ENCODE measurements at places on chromosomes 5 and 9.

DNA sequence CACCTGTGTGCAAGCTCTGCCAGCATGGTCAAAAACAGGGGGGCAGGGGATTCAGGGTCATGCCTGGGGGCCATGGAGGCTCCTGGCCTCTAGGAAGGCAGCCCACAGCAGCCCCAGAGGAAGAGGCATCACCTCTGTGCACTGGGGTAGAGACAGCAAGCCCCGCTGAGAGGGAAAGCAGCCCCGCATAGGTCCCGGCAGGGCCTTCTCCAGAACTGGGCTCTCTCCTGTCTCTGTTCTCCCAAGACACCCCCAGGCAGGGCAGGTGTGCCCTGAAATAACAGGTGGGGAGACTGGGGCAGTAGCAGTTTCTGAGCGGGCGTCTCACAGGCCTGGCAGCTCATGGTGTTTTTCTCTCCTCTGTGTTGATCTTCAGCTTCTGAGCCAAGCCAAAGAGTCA, 279.1 kb downstream of the HSPA4 start:
- no peak for DNase-seq

GRCh38 chr5:67293226-67293625, 96.6 kb upstream of the CD180 start:
- DNase-seq = no peak

DNA sequence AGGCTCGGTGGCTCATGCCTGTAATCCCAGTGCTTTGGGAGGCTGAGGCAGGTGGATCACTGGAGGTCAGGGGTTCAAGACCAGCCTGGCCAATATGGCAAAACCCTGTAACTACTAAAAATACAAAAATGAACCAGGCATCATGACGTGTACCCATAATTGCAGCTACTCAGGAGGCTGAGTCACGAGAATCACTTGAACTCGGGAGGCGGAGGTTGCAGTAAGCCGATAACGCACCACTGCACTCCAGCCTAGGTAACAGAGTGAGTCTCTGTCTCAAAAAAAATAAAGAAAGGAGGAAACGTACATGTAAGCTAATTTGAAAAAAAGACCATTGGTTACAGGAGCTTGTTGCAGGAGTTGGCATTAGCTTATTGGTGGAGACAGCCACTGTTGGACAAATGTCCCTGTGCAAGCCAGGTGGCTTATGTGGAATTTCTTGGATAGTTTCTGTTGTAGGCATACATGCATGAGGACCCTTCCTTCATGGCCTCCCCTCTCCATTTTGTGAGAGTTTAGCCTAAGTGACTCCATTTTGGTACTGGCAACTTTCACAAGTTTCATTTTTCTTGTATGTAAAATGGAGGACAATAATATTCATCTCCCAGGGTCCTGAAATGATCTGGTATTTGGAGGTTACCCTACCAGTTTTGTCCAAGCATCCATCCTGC, 16.8 kb upstream of the RAB14 start:
- DNase-seq = no peak

DNA sequence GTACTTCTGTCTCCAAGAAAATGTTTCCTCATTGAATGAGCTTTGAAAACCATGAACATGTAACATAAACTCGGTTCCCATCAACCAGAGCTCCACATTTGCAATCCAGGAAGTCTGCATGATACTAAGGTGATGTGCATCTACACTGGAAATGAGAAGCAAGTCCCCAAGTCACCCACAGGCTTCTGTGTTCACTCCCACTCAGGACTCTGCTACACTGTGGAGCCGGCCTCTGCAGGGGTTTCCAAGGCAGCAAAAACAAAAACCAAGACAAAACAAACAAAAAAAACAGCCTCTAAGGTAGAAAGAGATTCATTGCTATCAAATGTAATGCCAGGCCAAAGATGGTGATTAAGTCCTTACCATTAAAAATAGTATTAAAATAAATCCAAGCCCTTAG, 593.7 kb downstream of the IRX1 start:
- DNase-seq = no peak

DNA sequence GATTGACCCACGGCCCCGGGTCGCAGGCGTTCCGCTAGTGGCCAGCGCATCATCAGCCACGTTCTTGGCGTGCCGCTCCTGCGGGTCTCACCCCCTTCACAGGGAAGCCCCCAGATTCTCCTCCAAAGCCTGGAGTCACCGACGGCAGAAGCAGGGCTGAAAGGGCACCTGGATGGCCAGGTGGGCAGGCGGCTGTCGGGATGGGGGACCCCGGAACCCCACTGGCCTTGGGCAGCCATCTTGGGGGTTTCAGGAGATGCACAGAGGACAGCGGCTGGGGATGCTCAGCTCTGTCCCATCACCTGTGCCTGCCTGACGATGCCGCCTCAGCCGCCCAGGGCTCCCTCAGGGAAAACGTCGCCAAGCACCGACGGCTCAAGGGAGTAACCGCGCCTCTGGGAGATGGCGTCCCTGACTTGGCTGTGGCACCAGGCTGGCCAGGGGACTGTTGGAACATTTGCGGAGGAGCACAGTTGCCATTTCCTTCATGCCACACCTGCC, 14.1 kb upstream of the SLC9A3 start:
- DNase-seq = no peak

DNA sequence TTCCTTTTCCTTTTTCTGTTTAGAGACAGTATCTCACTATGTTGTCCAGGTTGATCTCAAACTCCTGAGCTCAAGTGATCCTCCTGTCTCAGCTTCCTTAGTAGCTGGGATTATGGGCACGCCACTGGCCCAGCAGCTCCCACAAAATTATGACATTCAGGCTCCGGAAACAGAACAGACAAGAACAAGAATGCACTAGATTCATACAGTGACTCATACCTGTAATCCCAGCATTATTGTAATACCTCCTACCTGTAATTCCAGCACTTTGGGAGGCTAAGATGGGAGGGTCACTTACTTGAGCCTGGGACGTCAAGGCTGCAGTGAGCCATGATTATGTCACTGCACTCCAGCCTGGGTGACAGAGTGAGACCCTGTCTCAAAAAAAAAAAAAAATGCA, 26.7 kb upstream of the B4GALT1 start:
- no peak for DNase-seq

DNA sequence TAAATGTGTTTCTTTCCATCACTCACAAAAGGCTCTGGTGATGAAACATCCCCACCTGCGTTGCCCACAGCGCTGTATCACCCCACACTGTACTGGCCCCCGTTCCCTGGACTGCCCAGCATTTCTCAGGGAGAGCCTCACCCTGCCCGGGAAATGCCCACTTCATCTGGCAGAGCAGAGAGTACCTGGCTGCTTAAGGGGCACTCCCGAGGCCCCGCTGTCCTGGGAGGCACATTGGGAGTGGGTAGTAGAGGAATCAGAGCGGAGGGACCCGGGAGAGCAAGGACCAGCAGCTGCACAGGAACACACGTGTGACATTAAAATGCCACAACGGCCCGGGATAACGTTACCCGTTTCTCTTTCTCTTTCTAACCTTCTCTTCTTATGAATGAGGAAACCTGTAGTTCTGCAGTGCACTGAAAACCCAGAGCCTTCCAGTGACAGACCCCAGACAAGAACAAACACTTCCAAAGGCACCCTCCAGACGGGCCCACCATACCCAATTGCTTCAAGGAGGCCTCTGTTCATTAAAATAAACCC, 110.0 kb downstream of the ROR2 start:
- DNase-seq = no peak

GRCh38 chr5:94243612-94244011, 374.8 kb downstream of the KIAA0825 start:
- no peak for DNase-seq

- DNase-seq = no peak
These were observed 351.8 kb upstream of the WWC1 start for GRCh38 chr5:167939686-167940085.

- DNase-seq = no peak
These were observed 118.0 kb downstream of the VAV2 start for GRCh38 chr9:133874060-133874657.

DNA sequence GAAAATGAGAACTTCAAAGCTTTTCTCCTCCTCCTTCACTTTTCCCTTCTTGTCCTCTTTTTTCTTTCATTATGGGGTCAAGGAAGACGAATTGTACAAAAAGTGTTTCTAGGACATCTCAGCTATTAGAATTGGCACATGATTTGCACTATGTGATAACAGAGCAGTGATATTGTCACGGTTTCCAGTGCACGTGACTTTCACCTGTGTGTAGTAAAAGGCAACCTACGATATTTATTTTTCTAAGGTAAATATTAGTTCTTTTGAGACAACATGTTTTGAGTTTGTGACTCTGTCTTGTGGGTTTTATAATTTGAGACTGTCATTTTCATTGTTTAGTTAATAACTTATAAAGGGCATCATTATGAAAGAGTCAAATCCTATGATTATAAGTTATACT, 213.1 kb downstream of the PSAT1 start:
- DNase-seq = no peak

DNA sequence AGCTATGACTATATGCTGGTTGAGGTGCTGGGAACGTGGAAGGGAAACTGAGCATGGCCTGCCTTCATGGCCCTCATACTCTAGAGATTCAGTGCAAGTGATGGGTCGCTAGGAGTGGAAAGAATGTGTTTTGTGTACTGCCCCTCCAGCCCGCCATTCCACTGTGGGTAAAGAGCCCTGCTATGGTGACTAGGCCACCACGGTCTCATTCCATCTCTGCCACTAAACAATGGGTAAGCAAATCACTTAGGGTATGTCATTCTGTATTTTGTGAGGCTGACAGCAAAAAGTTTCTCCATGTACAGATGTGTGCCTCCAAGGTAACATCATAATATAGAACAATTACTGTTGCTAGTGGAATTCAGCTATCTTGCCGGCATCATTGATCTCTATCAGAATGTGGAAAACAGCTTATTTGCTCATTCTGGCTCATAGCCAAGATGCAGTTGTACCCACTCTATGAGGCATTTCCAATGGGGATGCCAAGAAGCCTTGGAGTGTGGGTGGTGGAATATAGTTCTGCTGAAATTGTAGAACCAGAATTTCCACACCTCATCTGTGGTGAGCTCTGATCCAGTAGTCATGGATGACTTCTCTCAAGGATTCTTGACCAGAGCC, 12.5 kb downstream of the SMARCA2 start:
- no peak for DNase-seq

DNA sequence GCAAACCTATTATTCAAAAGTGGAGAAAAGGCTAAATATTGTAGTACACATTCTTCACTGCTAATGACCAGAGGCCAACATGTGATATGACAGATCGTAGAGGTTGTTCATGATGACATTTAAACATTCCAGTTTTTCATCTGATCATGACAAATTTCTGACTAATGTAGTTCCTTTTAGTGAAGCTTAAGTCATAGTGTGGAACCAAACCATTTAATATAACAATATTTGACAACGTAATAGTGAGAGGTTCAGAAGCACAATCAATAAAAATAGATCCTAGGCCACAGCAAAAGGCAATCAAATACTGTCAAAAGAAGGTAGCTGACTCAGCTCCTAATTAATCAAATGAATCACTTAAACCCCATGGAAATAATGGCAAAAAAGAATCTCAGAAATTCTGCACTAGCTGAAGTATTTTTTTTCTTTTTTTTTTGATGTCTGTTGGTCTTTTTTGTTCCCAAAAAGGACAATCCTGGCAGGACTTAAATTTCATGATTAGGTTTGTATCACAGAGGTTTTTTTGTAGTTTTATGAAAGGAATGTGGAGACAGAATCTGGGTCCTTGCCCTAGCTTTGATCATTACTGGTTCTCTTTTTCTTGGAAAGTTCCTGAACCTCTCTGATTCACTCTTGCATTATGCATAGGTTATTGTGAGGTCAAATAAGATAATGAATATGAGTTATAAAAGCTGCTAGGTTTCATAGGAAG, 795.0 kb downstream of the DTWD2 start:
- no peak for DNase-seq

DNA sequence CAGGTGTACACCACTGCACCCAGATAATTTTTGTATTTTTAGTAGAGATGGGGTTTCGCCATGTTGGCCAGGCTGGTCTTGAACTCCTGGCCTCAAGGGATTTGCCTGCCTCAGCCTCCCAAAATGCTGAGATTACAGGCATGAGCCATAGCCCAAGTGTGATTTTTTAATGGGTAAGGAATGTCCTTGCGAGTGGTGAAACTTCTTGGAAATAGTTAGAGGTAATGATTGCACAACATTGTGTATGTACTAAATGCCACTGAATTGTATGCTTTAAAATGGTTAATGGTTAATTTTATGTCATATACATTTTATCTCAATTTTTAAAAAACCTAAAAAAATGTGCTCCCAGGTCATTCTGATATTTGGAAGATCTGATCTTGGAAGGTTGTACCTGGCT, 59.9 kb upstream of the IL6ST start:
- no peak for DNase-seq

DNA sequence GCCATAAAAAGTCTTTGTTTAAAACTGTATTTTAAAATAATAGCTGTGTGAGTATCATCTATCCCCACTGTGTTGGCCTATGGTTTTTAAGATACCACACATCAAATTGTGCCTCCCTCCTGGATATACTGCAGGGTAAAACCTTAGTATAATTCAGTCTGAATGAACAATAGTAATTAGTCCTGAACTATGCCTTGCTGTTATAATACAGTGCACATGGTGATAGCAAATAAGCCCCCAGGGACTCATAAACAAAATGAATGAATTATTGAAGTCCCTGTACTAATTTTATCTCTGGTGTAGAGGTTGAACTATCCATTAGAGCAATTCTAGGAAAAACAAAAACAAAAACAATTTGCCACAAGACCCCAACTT, 142.7 kb upstream of the ADAMTSL1 start:
- DNase-seq = no peak

DNA sequence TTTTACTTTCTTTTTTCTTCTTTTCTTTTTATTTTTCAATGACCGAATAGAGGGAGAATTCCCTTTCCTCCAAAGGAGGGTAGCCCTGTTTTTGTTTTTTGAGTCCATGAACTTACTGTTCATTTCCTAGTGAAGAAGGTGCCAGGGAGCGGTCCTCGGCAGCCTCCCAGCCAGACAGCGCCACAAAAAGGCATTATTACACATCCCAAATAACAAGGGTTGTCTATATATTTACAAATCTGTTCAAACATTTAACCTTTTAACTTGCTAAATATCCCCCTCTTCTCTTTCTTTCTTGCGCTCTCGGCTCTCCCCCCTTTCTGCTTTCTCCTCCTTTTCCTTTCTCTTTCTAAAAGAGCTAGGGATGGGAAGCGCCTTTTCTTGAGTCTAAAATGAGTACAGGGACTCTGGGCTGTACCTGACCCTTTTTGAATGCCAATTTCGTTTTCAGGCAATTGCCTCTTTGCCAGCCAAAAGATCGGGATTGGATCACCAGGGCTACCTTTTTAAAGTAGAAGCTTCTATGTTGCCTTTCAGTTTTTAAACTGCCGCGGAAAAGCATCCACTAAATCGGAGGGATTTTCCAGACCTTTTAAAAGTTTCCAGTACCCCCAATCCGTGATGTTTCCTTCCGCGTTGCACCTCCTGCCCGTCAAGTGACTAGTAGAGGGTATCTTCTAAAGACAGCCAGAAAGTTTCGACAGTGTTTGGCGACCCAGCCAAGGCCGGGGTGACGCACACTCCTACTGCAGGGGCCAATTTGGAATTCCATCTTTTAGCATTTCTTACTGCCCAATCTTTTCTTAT, 125.6 kb downstream of the TMEM161B start:
- DNase-seq = no peak

DNA sequence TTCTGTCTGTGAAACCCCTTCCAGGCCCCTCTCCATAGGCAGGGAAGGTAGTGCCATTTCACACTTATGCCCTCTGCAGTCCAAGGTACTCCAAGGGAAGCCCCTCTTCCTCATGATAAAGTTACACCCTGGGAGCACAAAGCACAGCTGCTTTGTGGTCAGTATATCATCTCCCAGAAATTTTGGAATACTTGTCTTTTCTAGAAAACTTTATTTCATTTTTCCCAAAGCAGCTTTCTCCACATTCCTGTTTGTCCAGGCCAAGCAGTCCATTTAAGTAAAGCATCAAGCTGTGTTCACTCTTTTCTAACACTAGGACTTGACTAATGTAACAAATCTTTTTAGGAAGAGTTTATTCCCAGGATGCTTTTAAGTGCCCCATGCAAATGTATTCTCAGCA, 371.8 kb upstream of the RGMB start:
- no peak for DNase-seq

Measured in stimulated activated CD4-positive, alpha-beta T cell treated with anti-CD3 and anti-CD28 coated beads, Interleukin-12 subunit alpha, Interleukin-12 subunit beta, amount 100 ng/mL, for 4 hours (primary cell).